Temporal lobe (tissue), 4 donors: ENCODE measurements at places on chromosomes 12 and 14. TPM values are rescaled to one million over a fixed set of nuclear protein-coding genes. Genes with fewer than 3 reads are reported as not detected.

TPI1 gene
- 169 TPM for total RNA-seq

TMEM121 gene
- total RNA-seq = 20.2 TPM

SMAGP gene
- total RNA-seq = 1.2 TPM

IGFBP6 gene
- total RNA-seq = 6.4 TPM

HOMEZ gene
- total RNA-seq = 1.7 TPM

DNAJC22 gene
- under 0.01 TPM for total RNA-seq

KRT84 gene
- total RNA-seq = not detected

GPRC5D gene
- total RNA-seq = not detected

MAP1LC3B2 gene
- 1.2 TPM for total RNA-seq

MAP4K5 gene
- total RNA-seq = 76.7 TPM

OR11H7 gene
- total RNA-seq = not detected

TEAD4 gene
- 0.25 TPM for total RNA-seq

PTPN21 gene
- total RNA-seq = 10.6 TPM

CLEC4D gene
- not detected for total RNA-seq

RND1 gene
- total RNA-seq = 27.5 TPM

ING4 gene
- total RNA-seq = 83.1 TPM

CCDC184 gene
- total RNA-seq = 26.3 TPM

DAD1 gene
- 68.8 TPM for total RNA-seq

TC2N gene
- total RNA-seq = 4.4 TPM

DACT1 gene
- total RNA-seq = 133 TPM

C12orf54 gene
- total RNA-seq = not detected

IQSEC3 gene
- total RNA-seq = 6.6 TPM

KCNMB4 gene
- 32.0 TPM for total RNA-seq

STYK1 gene
- 3.9 TPM for total RNA-seq

ATP23 gene
- 7.1 TPM for total RNA-seq

SOX5 gene
- 101 TPM for total RNA-seq

HELB gene
- 3.9 TPM for total RNA-seq
